ENCODE measurements at places on chromosomes 12 and 14. TPM values are rescaled to one million over a fixed set of nuclear protein-coding genes. Genes with fewer than 3 reads are reported as not detected.

The PPP1R36 gene
- total RNA-seq, result not detected

DNA sequence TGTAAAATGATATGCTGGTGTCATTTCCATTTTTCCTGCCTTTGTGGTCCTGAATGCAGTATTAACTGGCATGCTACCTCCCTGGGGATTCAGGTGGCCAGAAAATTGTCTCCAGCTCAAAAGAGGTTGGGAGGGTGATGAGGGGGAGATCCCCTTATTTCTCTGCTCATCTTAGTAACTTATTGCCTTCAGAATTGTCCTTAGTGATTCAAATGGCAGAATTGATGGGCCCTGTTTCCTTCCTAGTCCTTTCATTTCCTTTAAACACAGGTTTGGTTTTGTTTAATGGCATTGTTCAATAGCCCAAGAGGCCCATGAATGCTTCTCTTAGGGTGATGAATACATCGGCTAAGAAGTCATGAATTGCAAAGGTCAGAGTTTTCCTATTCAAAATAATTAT, 207.0 kb downstream of the SLC41A2 start:
- H3K27ac ChIP-seq, result no peak overlapping the region
- no peaks in the 10 kb centered on the region for H3K36me3 ChIP-seq
- DNase-seq, result no peak
- H3K4me1 ChIP-seq, result peaks cover 19% of the 10 kb centered on the region
- no peak overlapping the region for H3K4me3 ChIP-seq
- no peaks in the 10 kb centered on the region for H3K27me3 ChIP-seq

GRCh38 chr12:54351341-54351740, 12.9 kb downstream of the GPR84 start:
- H3K4me3 ChIP-seq, result no peak overlapping the region
- peaks cover 33% of the 10 kb centered on the region for H3K4me1 ChIP-seq
- no peak for DNase-seq
- peaks cover 57% of the 10 kb centered on the region for H3K36me3 ChIP-seq
- no peaks in the 10 kb centered on the region for H3K27me3 ChIP-seq
- H3K27ac ChIP-seq, result no peak overlapping the region

DNA sequence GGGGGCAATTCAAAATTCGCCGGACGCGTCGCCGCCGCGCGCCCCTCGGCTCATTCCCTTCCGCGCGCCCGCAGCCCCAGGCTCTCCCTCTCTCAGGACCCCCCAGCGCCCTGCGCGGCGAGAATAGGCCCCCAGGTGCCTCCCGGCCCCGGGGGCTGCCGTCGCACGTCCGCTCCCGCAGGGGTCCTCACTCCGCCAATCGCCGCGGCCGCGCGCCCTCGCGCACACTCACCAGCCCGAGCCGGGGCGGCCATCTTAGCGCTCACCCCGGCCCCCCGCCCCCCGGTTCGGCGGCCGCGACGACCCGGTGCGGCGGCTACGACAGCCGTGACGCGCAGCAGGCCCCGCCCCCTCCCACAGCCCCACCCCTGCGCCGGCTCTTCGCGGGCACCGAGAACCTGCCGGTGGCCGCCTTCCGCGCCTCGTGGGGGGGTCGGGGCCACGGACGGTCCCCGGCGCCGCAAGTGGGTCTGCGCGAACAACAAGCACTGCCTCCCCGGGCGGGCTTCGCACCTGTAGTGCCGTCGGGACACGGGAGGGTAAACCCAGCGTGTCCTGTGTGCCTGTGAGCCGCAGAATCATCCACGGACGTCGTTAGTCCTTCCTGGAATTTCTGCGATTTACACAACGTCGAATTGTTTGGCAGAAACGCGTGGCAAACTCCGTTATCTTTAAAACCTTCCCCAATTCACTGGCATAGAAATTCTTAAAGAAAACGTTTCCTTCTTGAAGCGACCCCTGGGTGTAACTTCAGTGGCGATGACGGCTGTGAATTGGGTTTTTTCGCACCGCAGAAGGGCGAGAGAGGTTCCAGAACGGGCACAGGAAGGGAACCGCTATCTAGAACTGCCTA, 2.5 kb downstream of the USP44 start:
- H3K4me3 ChIP-seq, result peak overlapping the region; percentile 70
- peak; percentile 71 for DNase-seq
- H3K27me3 ChIP-seq, result peaks cover 3% of the 10 kb centered on the region
- H3K36me3 ChIP-seq, result no peaks in the 10 kb centered on the region
- H3K27ac ChIP-seq, result peak overlapping the region; percentile 72

The GNB3 gene
- 0.72 TPM for total RNA-seq

DNA sequence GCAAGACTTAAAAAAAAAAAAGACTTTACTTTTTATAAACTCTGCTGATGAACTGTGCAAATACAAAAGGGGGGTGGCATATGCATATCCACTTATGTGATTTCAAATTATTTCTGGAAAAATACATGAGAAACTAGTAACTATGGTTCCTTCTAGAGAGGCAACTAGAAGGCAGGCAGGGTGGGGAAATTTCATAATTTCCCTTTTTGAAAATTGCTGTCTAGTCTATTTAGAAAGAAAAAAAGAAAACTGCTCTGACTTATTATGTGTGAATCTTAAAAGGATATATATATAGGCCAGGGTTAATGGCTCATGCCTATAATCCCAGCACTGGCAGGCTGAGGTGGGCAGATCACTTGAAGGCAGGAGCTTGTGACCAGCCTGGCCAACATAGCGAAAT, 42.3 kb downstream of the ANAPC7 start:
- no peak for DNase-seq
- H3K4me3 ChIP-seq, result no peak overlapping the region
- no peaks in the 10 kb centered on the region for H3K27me3 ChIP-seq

The TAS2R7 gene
- total RNA-seq, result not detected

The CCDC175 gene
- not detected for total RNA-seq

The KLRG1 gene
- total RNA-seq, result 2.5 TPM

DNA sequence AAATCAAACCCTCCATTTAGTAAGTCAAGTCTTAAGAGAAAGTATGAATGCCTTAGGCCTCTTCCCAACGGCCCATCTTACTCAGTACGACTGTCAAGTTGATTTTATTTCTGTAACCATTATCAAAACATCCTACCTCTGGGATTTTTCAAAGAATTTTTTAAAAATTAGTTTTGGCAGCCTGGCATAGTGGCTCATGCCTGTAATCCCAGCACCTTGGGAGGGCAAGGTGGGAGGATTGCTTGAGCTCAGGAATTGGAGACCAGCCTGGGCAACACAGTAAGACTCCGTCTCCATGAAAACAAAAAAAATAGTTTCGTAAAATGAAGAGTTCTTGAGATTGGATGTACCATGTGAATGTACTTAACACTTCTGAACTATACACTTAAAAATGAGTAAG, 4.1 kb downstream of the FGD6 start:
- DNase-seq, result no peak
- H3K27ac ChIP-seq, result no peak overlapping the region
- no peaks in the 10 kb centered on the region for H3K27me3 ChIP-seq
- no peaks in the 10 kb centered on the region for H3K36me3 ChIP-seq

DNA sequence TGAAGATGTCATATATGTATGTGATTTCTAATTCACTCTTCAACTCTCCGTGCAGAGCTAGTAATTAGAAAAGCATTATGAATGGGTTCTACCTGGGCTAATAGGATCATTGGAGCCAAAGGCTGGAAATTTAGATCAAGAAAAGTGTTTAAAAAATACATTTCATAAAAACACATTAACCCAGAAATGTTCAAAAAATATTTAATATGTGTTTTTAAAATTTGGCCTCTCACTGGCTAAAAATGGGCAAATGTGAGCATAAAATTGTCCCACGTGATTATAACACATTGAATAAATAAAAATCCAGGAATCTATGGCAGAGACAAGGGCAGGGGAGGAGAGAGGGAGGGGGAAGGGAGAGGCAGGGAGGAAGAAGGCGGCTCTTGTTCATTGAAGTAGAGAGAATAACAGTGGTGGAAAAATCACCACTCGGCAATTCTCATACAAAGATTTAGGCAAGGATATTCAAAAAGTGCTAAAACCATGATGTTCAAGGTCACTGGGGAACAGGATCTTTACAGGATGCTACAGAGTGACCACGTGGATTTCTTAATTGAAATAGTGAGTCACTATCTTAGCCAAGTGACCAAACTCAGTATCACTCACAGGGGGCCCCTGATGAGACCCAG, 38.8 kb downstream of the FBXO21 start:
- H3K36me3 ChIP-seq, result peaks cover 67% of the 10 kb centered on the region
- H3K27me3 ChIP-seq, result no peaks in the 10 kb centered on the region
- no peak overlapping the region for H3K27ac ChIP-seq
- no peak for DNase-seq

The NTS gene
- not detected for total RNA-seq

DNA sequence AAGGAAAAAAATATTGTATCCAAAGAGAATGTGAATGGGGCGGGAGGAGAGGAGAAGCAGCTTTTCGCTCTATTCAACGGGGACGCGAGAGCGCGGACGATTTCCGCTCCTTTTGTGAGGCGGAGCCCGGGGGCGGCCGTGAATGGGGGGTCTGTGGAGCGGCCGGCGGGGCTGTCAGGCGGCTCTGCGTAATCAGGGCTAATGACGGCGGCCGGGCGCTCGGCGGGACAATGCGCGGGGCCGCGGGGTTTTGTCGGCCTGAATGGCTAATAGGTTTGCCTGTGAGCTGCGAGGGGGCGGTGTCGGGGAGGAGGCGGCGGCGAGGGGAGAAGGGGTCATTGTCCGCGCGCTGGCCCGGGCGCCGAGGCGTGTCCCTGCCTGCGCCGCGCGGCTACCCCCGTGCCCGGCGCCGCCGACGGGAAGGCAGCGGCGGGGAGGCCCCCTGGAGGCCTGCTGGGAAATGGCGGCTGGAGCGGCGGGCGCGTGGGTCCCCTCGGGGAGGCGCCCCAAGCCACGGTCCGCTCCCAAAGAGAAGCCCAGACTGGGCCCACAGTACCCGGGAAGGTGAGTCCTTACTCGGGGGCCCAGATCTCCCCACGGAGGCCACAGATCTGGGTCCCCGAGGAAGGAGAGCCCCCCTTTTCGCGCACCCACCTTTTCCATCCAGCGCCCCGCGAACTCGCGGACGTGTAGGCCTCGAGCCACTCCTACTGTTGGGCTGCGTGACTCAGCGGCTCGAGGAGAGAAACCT, 6.0 kb downstream of the SIX6 start:
- H3K4me3 ChIP-seq, result peak overlapping the region; percentile 49
- no peak for DNase-seq
- H3K36me3 ChIP-seq, result no peaks in the 10 kb centered on the region
- H3K4me1 ChIP-seq, result peaks cover 33% of the 10 kb centered on the region

- H3K27ac ChIP-seq, result peak overlapping the region; percentile 85
- peak; percentile 85 for DNase-seq
- no peaks in the 10 kb centered on the region for H3K36me3 ChIP-seq
- H3K27me3 ChIP-seq, result no peaks in the 10 kb centered on the region
Observed at GRCh38 chr14:99971087-99971940, 93.9 kb upstream of the EVL start.

DNA sequence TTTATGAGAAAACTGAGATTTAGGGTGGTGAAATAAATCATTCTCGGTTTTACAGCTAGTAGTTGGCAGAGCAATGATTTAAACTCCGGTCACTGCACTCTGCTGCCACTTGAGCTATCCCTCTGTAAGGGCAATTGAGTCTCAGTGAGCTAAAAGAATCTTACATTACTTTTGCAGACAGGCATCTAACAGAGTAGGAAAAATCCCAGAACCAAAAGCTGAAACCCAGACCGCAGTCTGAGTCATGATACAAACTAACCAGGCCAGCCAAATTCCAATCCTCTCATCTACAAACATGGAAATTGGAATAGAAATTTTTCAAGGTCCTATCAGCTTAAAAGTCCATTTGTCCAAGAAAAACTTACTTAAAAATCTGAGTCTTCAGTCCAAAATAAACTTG, 73.7 kb downstream of the ANKS1B start:
- H3K27ac ChIP-seq, result no peak overlapping the region
- H3K36me3 ChIP-seq, result no peaks in the 10 kb centered on the region
- no peak for DNase-seq
- H3K4me1 ChIP-seq, result no peaks in the 10 kb centered on the region

DNA sequence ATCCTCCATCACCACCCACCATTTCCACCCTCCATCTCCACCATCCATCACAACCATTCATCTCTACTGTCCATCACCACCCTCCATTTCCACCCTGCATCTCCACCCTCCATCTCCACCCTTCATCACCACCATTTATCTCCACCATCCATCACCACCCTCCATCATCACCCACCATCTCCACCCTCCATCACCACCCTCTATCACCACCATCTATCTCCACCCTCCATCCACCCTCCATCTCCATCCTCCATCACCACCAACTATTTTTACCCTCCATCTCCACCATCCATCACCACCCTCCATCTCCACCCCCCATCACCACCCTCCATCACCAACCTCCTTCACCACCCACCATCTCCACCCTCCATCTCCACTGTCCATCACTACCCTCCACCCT, 4.7 kb upstream of the CEP170B start:
- H3K36me3 ChIP-seq, result no peaks in the 10 kb centered on the region
- H3K4me1 ChIP-seq, result peaks cover 13% of the 10 kb centered on the region
- DNase-seq, result peak; percentile 0
- H3K4me3 ChIP-seq, result no peak overlapping the region
- H3K27ac ChIP-seq, result no peak overlapping the region

DNA sequence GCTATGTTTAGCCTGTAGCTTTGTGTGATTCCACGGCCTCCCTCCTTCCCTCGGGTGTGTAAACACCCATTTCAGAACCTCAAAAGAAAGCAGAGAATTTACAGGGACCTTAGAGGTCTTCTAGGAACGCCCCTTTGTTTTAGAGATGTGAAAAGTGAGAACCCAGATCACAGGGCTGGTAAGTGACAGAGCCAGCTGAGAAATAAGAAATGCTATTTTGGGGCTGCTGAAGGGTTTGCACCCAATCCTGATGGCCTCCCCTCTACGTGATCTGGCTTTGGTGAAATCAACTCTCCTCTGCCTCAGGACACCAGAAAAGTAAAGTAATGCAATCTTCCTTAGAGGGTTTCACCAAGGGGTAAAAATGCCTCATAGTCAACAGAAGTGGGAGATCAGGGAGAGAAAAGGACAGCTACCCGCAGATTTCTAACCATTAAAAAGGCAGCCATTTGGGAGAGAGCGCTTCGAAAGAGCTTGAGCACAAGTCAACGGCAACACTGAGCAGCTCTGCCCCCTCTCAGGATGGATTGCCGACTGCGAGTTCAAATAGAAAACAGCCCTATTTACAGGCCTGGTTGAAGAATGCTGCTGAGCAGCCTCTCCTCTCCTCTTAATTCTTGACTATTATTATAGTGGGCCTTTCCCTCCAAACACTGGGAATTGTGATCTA, 78.5 kb upstream of the RASSF3 start:
- no peaks in the 10 kb centered on the region for H3K27me3 ChIP-seq
- no peak overlapping the region for H3K27ac ChIP-seq
- no peaks in the 10 kb centered on the region for H3K36me3 ChIP-seq
- H3K4me3 ChIP-seq, result no peak overlapping the region

GRCh38 chr12:132287391-132288238, 41.8 kb downstream of the GALNT9 start:
- DNase-seq, result no peak
- H3K4me1 ChIP-seq, result peaks cover 15% of the 10 kb centered on the region
- no peak overlapping the region for H3K4me3 ChIP-seq
- no peaks in the 10 kb centered on the region for H3K36me3 ChIP-seq
- H3K27me3 ChIP-seq, result peaks cover 61% of the 10 kb centered on the region

DNA sequence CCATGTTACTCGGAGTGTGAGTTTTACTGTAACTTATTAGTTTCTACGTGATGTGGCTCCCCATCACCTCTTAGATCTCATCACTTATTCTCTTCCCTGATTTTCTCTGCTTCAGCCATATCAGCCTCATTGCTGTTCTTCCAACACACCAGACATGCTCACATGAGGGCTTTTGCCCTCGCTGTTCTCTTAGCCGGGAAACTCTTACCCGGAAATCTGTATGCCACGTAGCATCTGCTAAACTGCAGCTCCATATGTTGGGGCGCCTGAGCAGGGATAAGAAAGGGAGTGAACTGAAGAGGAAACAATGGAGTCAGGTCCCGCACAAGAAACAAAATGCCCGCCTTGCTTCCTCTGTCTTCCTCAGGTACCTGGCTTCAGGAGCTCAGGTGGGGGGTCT, 16.6 kb downstream of the SMUG1 start:
- no peak overlapping the region for H3K4me3 ChIP-seq
- DNase-seq, result no peak
- H3K36me3 ChIP-seq, result no peaks in the 10 kb centered on the region
